NCI-H1417 (cell line): ENCODE measurements at places on chromosomes 12 and 14.

GRCh38 chr14:50773632-50774541 lies 57.1 kb downstream of the NIN start:
- peak; percentile 24 for DNase-seq

DNA sequence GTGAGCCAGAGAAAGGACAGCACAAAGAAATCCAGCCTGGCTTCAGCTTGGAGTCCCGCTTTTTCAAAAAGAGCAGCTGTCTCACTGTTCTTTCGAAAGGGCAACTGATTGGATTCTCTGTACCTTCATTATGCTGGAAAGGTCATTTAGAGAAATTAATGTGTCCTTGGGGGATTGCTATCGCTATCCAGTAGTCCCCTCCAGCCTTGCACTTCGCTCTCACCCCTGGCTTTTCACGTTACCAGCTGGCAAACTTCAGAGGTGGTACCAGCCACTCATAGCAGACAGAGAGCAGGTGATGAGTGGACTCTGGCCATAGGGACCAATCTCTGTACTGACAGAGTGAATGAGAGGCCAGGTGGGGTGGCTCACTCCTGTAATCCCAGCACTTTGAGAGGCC lies 11.8 kb upstream of the NUAK1 start:
- DNase-seq = peak; percentile 76

GRCh38 chr12:25501549-25501948 lies 51.5 kb downstream of the LMNTD1 start:
- no peak for DNase-seq

- no peak for DNase-seq
These were observed 10.4 kb upstream of the BDKRB2 start for GRCh38 chr14:96194262-96194656.

DNA sequence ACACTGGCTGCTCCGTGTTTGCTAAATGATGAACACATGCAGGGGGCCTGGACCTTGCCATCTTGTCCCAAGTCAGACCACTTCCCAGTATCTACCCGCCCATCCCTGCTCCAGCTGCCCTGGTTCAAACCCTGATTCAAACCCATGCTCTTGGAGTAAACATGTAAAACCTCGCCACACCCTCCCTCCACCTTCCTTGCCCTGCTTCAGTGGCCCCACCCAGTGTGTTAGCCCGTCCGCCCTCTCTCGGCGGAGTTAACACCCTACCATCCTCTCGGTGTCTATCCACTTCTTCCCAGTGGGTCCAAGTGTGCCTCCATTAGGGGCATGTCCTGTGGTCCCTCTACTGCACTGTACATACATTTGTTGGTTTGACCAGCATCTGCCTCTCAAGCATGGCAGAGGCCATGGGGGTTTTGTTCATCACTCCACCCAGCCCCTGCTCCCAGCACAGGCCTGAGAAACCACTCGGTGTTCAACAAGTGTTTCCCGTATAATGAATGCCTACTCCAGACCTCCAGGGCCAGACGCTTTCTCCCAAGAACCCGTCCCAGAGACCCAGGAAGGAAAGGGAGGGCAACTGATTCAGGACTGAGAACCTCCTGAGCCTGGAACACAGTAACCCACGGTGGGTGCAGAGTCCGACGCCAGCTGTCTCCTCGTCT lies 37.1 kb downstream of the P2RX4 start:
- DNase-seq = no peak

- no peak for DNase-seq
These were observed 51.5 kb downstream of the ST8SIA1 start for GRCh38 chr12:22283006-22283506.

DNA sequence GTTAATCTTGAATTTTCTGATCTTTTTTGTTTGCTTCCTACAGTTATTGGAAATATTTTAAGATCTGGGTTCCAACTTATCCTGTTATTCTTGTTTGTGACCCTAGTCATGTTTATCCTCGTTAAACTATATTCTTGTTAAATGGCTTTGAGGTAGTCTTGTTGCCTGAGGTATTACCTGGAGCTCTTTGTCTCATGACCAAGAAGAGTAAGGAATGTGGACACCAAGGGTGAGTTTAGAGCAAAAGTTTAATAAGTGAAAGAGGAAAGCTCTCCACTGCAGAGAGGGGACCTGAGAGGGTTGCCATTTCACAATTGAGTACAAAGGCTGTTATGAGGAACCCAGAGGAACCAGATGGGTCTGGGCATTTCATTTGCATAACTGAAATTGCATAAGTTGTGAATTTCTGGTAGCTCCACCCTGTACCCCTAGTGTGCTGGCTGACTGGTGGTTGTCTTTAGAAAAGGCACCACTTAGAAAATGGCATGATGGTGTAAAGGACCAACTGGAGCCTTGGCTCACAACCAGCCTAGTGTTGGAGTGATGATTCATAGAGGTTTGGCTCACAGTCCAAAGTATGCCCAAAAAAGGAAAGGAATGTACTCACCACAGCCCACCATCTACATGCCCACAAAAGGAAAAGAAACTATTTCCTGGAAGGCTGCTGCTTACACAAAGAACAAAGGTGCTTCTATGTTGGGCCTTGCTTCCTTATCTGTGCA lies 36.7 kb upstream of the RESF1 start:
- no peak for DNase-seq

DNA sequence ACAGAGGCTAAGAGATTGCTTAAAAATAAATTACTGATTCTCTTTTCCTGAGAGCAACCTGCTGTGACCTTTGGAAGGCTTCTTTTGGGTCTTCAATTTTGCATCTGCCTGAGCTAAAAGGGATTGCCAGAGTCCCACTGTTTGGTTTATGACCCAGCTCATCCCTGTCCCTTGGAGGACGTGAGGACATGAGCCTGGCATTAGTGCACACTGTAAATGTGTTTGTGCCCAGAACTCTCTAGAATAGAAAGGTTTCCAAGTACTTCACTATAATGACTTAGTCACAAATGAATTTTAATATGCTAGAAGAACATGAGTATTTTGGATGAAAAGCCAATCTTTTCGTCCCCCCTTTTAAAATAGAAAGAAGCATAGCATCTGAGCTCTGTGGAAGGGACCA lies 47.1 kb upstream of the CDKN3 start:
- no peak for DNase-seq

- DNase-seq = peak; percentile 44
These were observed 23.0 kb downstream of the OR10P1 start for GRCh38 chr12:55659486-55660385.

- DNase-seq = no peak
These were observed 64.9 kb upstream of the KITLG start for GRCh38 chr12:88644946-88645702.

DNA sequence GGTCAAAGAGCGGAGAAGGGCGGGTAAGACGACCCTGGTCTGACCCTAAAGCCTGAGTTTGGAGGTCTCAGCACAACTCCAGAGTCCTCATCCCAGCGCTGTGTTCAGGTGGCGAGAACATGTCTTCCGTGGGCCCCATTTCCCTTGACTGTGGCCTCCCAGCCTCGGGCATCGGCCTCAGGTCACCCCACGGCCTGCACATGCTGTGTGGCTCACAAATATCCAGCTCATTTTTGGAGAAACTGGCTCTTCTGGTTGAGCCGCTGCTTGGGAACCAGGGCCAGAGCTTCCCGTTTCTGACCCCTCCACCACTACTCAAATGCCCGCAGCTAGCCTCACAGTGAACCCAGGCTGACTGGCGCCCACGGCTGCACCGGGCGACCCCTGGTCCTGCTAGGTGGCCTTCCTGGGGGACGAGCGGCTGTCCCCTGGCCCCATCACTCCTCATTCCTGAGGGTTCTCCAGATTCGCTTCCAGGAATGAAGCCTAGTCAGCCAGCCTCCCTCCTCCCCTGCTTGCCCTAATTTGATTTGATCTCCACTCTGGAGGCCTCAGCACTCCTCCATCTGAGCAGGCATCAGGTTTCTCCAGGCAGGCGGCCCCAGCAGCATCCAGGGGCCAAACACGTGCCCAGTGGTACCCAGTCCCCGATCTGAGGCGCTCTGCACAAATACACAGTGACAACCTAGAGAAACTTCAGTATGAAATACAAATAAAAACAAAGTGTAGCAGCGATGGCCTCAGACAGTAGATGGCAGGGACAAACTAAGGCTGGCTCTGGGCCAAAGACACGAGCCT lies 4.7 kb downstream of the P2RX2 start:
- no peak for DNase-seq

- no peak for DNase-seq
These were observed 70.2 kb downstream of the SCN8A start for GRCh38 chr12:51661199-51661598.

DNA sequence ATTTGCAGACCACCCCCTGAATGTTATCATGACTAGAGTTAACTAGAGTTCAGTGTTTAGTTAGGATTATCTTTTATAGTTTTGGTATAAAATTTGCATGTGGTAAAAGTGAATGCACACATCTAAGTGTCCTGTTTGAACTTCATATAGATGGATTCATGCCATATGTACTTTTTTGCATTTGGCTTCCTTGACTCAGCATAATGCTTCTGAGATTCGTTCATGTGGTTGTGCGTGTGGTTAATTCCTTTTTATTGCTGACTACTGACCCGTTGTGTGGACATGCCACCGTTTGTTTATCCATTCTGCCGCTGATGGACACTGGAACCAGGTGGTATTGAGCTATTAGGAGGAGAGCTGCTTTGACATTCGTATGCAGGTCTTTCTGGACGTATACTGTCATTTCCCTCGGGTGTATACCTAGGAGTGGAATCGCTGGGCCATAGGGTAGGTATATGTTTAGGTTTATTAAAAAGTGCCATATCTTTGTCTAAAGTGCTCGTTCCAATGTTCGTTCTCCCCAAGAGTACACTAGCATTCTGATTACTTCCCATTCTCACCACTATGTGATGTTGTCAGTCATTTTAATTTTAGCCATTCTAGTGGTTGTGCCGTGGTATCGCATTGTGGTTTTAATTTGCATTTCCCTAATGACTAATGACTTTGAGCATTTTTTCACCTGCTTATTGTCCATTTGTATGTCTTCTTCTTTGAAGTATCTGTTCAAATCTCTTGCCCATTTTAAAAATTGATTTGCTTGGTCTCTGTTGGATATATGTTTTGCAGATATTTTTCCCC lies 37.7 kb downstream of the RIN3 start:
- DNase-seq = no peak

GRCh38 chr14:25001156-25001555 lies 48.8 kb downstream of the STXBP6 start:
- no peak for DNase-seq

GRCh38 chr14:60563113-60563512 lies 54.2 kb downstream of the SIX6 start:
- DNase-seq = no peak

DNA sequence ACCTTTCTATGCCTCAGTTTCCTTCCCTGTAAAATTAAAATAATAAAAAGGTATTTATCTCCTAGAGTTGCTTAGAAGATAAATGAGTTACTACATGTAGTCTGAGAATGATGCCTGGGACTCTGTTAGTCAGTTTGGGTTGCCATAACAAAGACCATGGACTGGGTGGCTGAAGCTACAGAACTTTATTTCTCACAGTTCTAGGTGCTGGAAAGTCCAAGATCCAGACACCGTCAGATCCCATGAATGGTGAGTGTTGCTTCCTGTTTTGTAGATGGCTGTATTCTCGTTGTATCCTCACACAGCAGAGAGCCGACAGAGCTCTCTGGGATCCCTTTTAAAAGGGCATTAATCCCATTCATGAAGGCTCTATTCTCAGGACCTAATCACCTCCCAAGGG lies 64.0 kb upstream of the LTA4H start:
- DNase-seq = no peak

- DNase-seq = no peak
These were observed 110.1 kb downstream of the SYNE2 start for GRCh38 chr14:63962906-63963305.

DNA sequence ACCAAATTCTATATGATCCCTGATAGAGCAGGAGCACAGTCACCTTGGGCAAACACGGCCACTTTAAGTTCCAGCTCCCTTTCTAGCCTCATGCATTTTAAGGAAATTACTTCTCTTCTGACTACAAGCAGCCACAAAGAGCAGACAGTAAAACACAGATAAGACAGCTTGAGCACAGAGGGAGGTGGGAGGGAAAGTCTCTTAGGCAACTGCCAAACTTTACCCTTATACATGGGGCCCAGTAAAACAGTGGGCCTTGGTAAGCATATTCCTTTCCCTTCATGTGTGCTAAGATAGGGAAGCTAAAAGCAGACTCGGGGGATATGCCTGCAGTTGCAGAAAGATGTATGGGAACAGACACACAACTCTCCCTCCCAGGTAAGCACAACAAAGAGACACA lies 235.9 kb downstream of the CPNE8 start:
- no peak for DNase-seq

- no peak for DNase-seq
These were observed 69.3 kb downstream of the PPFIBP1 start for GRCh38 chr12:27593266-27593665.

GRCh38 chr12:79302162-79302814 lies 388.5 kb downstream of the PAWR start:
- no peak for DNase-seq

- DNase-seq = no peak
These were observed 77.1 kb upstream of the NUDT4 start for GRCh38 chr12:93300611-93301021.

GRCh38 chr14:101858791-101859537 lies 97.5 kb downstream of the PPP2R5C start:
- DNase-seq = peak; percentile 12

DNA sequence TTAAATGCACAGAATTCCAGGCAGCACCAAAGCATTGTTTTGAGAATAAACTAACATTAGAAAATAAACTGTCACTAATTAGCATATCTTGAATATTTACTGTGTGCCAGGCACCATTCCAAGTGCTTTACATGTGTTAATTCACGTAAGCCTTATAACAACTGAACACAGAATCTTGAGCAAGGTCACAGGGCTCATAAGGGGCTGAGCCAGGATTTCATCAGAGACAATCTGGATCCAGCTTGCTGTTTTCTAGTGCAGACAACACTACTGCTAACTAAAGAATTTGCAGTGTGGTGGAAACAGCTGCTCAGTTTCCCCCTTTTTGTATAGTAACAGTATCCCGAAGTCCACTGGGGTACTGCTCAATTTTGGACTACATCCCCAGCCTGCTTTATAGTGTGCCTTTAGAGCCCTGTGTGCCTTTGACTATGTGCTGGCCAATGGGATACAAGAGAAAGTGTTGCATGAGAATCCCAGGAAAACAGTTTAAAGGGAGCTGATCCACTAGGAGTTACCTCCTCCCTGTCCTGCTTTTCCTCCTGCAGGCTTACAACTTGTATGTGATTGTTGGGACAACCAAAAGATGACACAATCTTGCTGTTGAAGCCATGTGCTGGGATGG lies 36.0 kb upstream of the RMST start:
- DNase-seq = no peak

GRCh38 chr14:73660511-73660910 lies 15.7 kb downstream of the DNAL1 start:
- no peak for DNase-seq

GRCh38 chr14:67763158-67763822 lies 53.1 kb downstream of the ZFYVE26 start:
- no peak for DNase-seq
